ENCODE measurements at places on chromosomes 1 and 21.

GRCh38 chr1:22540337-22540736, 23.0 kb upstream of the EPHA8 start:
- no peak for DNase-seq

DNA sequence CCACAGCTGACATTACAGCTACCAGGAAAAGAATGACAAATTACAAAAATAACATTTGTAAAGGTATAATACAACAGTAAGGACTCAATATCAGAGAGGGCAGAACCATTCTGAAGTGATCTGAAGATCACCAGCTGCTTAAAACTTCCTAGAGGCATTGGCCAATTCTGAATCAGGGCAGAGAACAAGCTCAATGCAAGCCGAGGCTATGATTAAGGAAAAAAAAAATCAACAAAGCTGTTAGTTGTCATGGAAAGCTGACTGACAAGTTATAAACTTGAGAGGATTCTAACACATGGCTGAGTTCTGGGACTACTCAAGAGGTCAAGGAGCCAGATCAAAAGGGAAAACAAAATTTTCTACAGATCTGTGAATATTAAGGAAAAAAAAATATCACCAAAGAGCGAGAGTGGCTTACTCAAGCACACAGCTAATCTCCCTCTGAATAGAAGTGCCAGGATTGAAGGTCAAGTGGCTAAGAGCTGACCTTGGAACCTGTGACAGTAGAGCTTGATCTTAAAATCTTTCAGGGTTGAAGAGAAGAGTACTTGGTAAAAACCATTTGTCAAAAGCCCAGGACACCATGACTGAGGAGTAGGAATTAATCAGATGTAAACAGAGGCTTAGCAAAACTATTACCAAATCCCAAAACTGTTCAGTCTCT, 383.4 kb downstream of the USP25 start:
- no peak for DNase-seq

- no peak for DNase-seq
These were observed 49.1 kb upstream of the CPLANE2 start for GRCh38 chr1:16286122-16286521.

DNA sequence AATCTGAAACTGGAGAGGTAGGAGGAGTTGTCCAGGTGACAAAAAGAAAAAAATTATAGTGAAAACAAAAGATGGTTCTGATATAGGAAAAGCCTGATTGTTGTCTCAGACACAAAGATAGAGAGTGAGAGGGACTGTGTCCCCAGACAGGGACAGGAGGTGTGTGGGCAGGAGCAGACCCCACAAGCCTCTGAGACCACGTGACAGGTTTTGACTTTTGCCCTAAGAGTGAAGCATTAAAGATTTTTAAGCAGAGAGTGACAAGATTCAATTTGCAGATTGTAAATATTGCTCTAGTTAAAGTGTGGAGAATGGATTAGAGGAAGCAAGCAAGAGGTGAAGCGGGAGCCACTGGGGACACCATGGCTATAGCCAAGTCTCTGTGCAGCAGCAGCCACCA, 10.4 kb downstream of the PRR9 start:
- no peak for DNase-seq

GRCh38 chr1:156931211-156931952, 10.9 kb downstream of the LRRC71 start:
- DNase-seq: no peak

- no peak for DNase-seq
These were observed 10.7 kb downstream of the NEK7 start for GRCh38 chr1:198167436-198167934.

DNA sequence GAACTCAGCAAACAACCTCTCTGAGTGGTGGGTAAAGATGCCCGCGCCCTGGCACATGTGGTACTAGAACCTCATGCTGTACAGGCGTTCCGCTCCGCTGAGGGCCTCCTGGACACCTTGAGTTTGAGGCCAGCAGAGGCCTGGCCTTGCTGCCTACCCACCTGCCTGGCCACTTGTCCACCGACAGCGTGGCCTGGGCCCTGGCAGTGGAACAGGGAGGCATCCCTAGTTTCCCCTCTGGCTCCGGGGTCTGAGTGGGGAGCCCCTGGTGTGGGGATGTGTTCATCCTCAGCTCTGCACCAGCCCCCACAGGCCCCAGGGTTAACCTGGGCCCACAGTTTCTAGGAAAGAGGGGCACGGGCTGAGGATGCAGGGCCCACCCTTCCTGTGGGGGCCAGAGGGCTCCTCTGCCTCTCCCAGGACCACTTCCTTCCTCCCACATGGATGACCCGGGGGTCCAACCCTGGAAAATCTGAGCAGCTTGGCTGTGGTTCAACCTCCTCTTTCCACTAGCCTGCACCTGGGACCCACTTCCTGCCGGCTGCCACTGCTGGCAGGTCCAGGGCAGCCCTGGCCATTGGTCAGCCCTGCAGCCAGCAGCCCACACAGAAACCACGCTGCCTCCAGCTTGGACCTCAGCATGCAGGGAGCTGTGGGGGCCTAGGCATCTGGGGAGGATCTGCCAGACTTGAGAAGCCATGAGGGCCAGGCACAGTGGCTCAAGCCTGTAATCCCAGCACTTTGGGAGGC, 53.3 kb upstream of the COL18A1 start:
- DNase-seq: no peak

DNA sequence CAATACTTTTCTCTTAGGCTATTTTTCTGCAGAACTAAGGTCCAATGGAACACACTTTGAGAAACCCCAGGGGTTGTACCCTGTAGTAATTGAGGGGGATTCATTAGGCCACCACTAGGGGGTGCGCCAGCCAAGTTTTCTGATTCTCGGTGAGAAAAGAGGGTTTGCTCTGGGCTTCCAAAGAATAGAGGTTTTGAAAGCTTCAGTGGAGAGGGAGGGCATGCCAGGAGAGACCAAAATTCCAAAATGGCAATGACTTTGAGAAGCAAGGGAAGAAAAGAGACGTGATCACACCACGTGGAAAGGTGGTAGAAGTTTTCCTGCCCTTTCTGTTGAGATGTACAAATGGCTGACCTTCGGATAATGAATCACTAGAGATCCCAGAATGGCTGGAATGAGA, 323.3 kb downstream of the RPS6KC1 start:
- DNase-seq: no peak

GRCh38 chr1:54359393-54360162, 46.6 kb downstream of the SSBP3 start:
- no peak for DNase-seq
